NCI-H187 treated with DMSO at 0.1 percent for 48 hours (cell line): ENCODE measurements at places on chromosomes 5 and 9.

GRCh38 chr5:176723440-176723839 lies 76.2 kb downstream of the TSPAN17 start:
- no peak for DNase-seq

DNA sequence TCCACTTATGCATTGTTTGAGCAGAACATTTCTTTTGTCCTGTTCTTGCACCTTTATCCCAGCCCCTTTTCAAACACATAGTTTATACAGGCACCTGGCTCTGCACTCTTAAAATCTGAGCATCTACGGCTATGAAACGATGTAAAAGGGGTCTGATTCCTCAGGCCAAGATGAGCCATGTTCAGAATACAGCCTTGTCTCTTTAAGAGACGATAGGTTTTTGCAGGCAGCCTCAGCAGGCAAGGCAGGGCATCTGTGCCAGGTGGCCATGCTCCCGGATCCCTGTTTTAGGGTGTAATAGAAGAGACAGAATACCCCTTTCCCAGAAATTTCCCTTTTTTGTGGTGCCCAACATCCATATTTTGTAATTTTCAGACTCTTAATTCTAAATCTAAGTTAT lies 89.1 kb upstream of the NFIB start:
- DNase-seq = no peak

DNA sequence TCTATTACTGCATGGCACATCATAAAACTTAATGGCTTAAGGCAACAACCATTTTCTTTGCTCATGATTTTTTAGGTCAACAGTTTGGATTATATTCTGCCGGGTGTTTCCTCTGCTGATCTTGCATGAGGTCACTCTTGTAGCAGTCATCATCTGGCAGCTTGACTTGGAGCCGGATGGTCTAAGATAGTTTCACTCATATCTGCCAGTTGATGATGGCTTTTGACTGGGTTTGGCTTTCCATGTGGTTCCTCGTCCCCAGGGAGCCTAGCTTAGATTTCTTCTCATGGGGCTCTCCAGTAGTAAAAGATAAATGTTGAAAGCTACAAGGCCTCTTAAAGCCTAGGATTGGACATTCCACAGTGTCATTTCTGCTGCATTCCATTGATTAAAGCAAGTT lies 27.4 kb downstream of the LNPEP start:
- DNase-seq = no peak

DNA sequence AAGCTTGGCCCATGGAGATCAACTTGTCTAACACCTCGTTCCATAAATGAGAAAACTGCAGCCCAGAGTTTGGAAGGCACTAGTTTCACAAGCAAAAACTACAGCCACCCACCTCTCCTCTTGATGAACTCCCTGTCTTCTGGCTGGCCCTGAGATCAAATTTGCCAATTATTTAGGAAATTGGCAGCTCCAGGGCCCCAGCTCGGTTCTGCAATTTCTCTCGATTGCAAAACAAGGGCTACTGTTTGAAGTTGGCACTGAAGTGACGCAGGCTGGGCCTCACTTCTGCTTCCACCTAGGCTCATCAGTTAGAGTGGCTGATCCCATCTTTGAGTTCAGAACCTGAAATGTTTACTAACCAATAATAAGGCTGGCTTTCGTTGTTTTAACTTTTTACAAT lies 3.7 kb upstream of the GPX3 start:
- DNase-seq = no peak

DNA sequence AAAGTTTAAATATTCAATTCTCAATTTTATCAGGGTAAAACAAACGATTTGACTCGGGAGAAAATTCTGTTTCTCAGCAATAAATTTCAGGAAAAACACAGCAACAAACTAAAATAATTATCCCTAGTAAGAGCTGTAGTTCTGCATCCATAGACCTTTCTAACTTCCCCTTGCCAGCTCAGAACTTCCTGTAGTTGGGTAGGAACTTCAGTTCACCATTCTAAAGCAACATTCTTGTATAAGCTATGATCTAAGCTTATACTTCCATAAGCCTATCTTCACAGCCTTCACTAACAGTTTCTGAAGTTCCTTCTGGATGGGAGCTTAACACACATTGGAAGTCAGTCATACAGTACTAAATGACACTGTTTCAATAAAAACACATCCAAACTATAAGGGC lies 96.6 kb downstream of the UBAP2 start:
- DNase-seq = no peak

DNA sequence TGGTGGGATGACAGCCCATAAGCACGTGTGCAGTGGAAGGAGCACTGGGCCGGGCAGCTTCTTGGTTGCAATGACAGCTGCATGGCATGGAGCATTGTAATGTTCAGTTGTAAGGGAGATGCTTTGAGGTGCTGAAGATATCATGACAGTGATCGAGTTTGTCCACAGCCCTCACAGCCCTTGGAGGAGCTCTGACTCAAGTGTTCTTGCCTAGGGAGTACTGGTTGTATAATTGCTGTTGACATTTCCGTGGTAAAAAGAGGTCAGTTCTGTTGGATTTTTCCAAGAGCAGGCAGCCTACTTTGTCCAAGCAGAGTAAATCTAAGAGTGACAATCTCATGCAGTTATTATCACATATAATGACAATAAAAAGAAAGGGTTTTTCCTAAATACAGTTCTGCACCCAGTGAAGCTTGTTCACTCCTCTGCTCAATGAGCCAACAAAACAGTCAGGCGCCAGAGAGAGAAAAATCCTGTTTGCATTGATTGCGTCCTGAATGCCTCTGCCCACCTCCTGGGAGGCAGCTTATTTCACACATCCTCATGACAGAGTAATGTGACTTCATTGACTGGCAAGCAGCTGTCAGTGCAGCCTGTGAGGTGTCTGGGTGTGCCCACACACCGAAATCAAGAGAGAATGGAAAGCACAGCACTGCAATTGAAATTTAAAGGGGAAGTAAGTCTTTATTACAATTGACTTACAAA lies 248.0 kb downstream of the NTRK2 start:
- DNase-seq = no peak

DNA sequence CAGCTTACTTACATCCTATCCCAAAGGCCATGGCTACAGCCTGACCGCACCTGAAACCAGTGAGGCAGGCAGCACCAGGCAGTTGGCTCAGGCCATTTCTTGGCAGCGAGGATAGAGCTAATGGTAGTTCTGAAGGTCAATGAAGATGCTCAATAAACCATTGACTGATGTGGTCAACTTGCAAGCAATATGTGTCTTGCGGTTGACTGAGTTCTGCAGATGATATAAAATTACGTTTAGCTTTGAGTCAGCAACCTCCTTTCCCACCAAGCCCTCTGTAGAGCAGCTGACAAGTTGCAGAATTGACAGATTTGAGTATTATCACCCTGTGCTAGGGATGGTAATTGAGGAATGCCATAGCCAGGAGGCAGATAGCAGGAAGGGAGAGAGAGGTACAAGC lies 189.0 kb upstream of the PUM3 start:
- no peak for DNase-seq

- no peak for DNase-seq
Measured at GRCh38 chr9:764105-764524, 77.4 kb upstream of the DMRT1 start.

DNA sequence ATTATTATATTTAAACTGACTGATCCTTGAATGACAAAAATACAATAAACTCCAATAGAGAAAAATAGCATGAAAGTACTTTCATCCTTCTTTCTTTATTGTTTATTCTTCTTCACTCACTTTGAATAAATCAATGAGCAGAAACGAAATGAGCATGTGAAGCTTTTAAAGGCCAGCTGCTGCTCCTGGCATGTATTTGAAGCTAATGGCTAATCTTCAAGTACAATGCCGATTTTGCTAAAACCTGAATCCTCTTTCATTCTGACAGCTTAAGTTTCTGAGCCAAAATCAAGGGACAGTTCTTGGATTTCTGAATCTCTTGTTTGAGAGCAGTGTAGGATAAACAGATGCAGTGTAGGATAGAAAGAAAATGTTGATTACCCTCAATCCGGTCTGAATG lies 237.3 kb downstream of the CDH10 start:
- no peak for DNase-seq

DNA sequence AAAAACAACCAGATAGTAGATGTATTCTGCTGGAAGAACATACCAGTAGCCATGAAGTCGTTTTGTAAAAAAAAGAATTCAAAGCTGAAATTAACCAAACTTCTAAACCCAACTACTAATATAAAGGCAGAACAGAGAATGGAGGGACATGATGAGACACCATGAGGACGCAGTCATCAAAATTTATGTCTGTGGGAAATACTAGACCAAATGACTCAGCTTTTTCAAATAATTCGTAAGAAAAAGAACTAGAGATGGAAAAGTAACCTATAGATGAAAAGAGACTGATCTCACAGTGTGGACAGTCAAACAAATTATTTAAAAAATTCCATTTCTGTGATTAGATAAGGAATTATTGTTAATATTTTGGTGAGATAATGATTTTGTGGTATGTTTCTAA lies 10.3 kb downstream of the TTC23L start:
- DNase-seq = no peak

- DNase-seq = no peak
Measured at GRCh38 chr9:112905084-112905483, 14.4 kb upstream of the SLC46A2 start.

GRCh38 chr9:17782430-17783149 lies 203.7 kb downstream of the SH3GL2 start:
- DNase-seq = no peak
